ENCODE measurements at places on chromosomes 1 and 21.

DNA sequence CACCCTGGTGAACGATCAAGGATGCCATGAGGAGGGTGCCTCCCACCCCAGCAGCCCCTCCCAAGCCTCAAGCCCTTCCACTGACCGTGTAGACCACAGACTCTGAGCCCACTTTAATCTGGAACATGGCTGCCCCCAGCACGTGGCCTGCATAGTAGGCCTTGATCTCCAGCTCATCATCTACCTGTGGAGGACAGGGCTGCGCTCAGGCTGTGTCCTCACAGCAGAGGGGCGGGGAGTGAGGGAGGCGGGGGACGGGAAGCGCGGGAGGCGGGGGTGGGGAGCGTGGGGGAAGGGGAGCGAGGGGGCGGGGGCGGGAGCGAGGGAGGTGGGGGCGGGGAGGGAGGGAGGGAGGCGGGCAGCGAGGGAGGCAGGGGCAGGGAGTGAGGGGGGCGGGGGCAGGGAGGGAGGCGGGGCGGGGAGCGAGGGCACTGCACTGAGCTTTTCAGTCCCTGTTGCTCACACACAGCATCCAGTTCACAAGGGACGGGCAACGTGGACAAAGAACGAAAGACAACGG lies 7.1 kb downstream of the PUSL1 start:
- DNase-seq, result no peak

- no peak for DNase-seq
These were observed 36.6 kb upstream of the NHLH2 start for GRCh38 chr1:115877511-115877910.

- no peak for DNase-seq
These were observed 15.3 kb downstream of the SPATA46 start for GRCh38 chr1:162361349-162361748.

- no peak for DNase-seq
These were observed 77.1 kb downstream of the PIK3CD start for GRCh38 chr1:9728451-9729295.

GRCh38 chr21:17585875-17586450 lies 26.7 kb downstream of the BTG3 start:
- peak; percentile 31 for DNase-seq

- no peak for DNase-seq
These were observed 83.9 kb downstream of the CRB1 start for GRCh38 chr1:197351821-197352440.

- DNase-seq, result no peak
These were observed 72.5 kb downstream of the RUNX3 start for GRCh38 chr1:24857507-24858133.

DNA sequence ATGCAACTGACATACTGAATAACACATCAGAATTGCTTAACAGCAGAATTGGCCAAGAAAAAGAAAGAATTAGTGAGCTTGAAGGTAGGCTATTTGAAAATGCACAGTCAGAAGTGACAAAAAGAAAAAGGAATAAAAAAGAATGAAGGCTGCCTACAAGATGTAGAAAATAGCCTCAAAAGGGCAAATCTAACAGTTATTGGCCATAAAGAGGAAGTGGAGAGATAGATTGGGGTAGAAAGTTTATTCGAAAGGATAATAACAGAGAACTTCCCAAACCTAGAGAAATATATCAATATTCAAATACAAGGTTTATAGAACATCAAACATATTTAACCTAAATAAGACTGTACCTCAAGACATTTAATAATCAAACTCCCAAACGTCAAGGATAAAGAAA lies 67.5 kb downstream of the ATP6V1G3 start:
- no peak for DNase-seq

GRCh38 chr1:234932511-234933430 lies 195.9 kb downstream of the TOMM20 start:
- no peak for DNase-seq

DNA sequence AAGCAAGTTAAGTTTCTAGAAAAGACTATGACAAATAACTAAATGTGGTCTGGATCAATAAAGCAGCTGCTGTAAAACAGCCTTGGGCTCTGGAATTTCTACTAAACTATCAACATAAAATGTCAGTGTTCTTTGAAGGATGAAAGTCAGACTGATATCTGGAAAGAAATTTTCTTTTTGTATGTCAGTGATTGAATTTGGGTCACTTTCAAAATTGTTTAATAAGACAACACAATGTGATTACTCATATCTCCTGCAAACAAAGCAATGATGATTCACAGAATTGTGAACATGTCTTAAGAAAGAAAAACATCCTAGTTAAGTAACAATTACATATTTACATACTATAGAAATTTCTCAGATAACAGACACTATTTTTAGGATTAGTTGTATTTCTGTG lies 826.4 kb downstream of the PLA2G4A start:
- DNase-seq, result no peak

GRCh38 chr1:180893614-180894013 lies 19.1 kb upstream of the KIAA1614 start:
- DNase-seq, result no peak

DNA sequence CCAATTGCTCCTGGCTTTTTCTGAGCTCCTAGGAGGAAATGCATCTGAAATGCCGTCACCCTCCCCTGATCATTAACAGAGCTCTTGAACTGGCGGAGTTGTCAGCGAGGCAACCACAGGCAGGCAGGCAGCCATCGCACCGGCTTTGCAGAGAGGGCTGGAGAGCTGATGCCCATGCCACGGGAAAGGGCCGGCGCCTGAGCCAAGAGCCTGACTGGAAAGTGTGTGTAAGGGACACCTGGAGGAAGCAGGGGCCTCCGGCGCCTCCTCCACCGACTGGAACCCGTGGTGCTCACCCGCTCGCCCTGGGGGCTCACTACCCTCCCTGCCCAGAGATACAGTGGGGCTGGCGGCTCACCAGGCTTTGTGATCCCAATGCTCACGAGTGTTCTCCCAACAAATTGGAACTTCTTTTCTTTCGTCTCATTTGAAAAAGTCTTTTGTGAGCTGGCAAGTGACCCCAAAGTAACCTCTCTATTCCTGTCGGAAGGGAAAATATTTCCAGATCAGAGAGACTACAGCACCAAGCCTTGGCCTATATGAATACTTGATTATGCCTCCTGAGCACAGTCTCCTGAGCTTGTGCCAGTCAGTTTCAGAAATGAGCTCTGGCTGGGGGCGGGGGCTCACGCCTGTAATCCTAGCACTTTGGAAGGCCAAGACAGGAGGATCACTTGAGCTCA lies 97.7 kb upstream of the SLC25A33 start:
- DNase-seq, result peak; percentile 57

GRCh38 chr1:17852383-17852782 lies 97.2 kb downstream of the ACTL8 start:
- DNase-seq, result no peak

- DNase-seq, result no peak
These were observed 51.0 kb downstream of the BACH1 start for GRCh38 chr21:29349702-29350101.

DNA sequence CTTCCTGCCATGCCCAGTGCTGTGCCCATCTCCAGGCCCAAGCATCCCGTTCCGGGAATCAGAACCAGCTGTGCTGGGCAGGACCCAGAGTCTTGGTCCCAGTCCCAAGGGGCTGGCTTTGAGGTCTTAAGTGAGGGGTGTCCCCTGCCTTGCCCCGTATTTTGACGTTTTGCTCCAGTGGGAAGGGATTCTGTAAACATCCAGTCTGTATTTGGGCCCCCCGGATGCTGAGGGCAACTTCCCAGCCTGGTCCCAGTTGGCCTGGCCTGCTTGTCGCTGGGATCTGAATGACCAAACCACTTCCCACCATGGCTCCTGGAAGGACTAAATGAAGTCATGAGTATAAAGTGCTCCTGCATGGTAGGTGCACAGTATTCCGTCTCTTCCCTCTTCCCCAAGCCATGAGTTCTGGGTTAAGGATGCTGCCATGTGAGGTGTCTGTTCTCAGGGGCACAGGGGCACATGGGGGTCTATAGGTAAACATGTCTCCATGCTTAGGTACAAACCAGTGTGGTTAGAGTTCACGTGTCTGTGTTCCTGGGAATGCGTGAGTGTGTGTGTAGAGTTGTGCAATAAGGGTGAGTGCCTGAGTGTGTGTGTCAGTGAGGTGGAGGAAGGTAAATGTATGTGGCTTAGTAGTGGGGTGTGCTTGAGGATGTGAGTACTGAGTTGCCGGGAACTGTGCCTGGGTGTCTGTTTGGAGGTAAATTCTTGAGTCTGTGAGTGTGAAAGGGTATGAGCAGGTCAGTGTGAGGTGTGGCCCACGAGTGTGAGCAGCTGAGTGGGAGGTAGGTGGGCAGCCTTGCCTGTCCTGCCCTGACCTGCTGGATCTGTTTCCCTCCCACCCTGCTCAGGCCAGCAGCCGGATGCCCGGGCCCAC lies 1.5 kb downstream of the B4GALT2 start:
- peak; percentile 53 for DNase-seq

GRCh38 chr1:168893359-168893801 lies 164.4 kb upstream of the DPT start:
- DNase-seq, result no peak

- no peak for DNase-seq
These were observed 18.3 kb downstream of the NPL start for GRCh38 chr1:182807907-182808306.

Measured in RCC 7860 (cell line).